ENCODE measurements at places on chromosomes 1 and 21. TPM values are rescaled to one million over a fixed set of nuclear protein-coding genes. Genes with fewer than 3 reads are reported as not detected.

SLC30A7 gene
- total RNA-seq: 15.9 TPM

LCE1D gene
- not detected for total RNA-seq

CD55 gene
- total RNA-seq: 54.1 TPM

TSPAN1 gene
- 4.7 TPM for total RNA-seq

CDK18 gene
- total RNA-seq: 3.5 TPM

KCNH1 gene
- total RNA-seq: 1.2 TPM

CD1B gene
- not detected for total RNA-seq

NR1I3 gene
- total RNA-seq: not detected

S100A3 gene
- total RNA-seq: 9.6 TPM

WNT3A gene
- total RNA-seq: 0.44 TPM

FAM151A gene
- not detected for total RNA-seq

PRRX1 gene
- 2.9 TPM for total RNA-seq

KAZN gene
- 33.9 TPM for total RNA-seq

SLC44A3 gene
- total RNA-seq: 10.1 TPM

HES3 gene
- total RNA-seq: not detected

KIF21B gene
- total RNA-seq: 0.52 TPM

RNU1-3 gene
- 6,387 TPM for total RNA-seq

GPATCH4 gene
- 20.3 TPM for total RNA-seq

PLA2G2C gene
- total RNA-seq: 0.48 TPM

CA6 gene
- not detected for total RNA-seq

MFAP2 gene
- total RNA-seq: 5.3 TPM

PROX1 gene
- 0.88 TPM for total RNA-seq

NOL9 gene
- total RNA-seq: 19.7 TPM

RHD gene
- total RNA-seq: not detected

RGS5 gene
- 28.3 TPM for total RNA-seq

Measured in esophagus mucosa (tissue), 1 donor.